HFF-Myc (cell line): ENCODE measurements at places on chromosomes 6 and 20.
A peak's percentile ranks its signal among the peaks of the same experiment; 100 is the strongest.

DNA sequence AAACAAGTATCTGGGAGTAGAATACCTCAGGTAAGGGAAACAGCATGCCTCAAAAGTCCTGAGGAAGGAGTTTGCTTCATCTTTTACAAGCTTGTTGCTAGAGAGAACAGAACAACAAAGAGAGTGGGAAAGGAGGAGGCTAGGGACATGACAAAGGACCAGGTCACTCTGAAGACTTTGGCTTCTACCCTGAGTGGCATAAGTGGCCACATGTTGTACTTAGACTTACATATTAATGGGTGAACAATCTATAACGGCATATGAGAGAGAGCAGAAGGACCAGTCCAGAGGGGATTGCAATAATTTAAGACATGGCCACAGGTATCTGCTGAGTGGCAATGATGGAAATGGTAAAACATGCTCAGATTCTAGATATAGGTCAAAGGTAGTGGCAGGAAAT is 668.3 kb upstream of the ADGRB3 start:
- DNase-seq = no peak

DNA sequence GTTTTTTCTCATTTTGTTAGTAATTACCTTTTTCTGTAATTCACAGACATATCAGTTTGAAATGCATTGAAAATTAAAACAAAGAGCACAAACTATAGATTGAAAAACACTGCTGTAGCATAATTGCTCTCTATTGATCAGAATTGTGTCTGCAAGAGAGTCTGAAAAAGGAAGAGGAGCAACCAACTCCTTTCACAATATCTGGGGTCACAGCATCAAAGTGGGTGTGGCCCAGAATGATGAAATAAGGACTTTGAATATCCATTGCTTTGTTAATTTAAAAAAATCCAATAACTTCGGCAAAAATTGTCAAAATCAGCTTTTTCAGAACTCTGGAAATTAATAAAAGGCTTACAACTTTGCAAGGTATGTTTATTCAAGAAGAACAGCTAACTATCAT is 99.2 kb downstream of the MYLK4 start:
- no peak for DNase-seq

GRCh38 chr20:9119776-9120175 is 50.9 kb downstream of the PLCB4 start:
- no peak for DNase-seq

DNA sequence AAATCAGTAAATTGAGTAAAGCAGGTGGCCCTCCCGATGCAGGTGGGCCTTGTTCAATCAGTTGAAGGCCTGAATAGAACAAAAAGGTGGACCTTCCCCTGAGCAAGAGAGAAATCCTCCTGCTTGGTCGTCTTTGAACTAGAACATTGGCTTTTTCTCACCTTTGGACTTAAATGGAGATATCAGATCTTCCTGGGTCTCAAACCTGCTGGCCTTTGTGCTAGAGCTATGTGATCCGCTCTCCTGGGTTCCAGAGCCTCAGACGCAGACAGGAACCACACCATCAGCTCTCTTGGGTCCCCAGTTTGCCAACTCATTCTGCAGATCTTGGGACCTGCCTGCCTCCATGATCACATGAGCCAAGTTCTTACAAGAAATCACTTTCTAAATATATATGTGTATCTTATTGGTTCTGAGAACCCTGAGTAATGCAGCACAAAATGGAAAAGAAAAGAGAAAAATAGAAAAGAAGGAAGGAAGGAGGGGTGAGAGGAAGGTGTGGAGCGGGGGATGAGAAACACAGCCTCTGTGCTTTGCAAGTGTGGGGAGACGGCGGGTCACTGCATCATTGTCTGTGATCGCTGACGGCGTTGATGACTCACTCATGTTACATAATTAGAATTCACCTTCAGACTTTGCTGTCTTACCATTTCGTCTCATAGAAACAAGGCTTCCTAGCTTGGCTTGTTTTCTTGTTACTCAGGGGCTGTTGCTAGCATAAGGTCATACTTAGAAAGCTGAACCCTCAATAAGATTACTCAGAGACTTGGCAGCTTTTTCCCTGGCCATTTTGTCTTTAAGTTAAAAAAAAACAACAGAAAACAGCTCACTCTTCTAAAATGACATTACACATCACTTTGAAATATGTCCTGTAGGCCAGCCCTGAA is 85.7 kb upstream of the NEDD9 start:
- peak; percentile 95 for DNase-seq

DNA sequence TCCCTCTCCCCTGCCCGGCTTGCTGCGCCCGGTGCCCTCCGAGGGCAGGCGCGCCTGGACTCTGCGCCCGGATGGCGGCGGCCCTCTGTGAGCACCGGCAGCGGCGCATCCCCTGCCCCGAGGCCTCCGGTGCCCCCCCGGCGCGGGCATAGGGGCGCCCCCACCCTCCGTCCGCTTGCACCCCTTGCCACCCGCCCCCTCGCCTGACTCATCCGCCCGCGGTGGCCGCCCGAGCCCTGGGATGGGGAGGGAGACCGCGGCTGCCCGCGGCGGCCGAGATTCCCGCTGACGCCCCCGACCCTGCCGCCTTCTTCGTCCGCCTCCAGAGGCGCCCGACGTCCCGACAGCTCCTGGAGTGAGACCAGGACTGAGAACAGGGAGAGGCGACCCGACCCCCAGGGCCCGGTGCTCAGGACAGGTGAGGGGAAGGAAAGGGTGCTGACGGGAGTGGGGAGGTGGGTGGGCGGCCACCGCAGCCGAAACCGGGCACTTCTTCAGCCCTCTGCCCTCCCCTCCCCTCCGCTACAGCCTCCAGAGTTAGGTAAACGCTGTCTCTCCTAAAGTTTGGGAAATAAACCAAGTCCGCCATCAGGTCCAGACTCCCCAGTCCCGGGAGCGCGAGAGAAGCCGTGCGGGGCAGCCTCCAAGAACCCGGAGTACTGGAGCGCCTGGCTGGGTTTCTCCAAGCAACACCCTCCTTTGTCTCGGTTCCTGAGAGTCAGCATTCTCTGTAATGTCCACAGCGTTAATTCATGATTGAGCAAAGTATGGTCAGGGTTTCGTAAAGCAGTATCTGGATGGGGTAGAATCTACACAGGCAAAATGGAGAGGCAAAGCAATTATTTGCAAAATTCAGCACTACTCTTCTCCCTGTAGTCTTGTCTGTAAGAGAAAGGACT is 539 bp downstream of the TMEM200A start:
- DNase-seq = no peak

GRCh38 chr20:25317351-25318075 is 69.6 kb downstream of the PYGB start:
- DNase-seq = no peak

GRCh38 chr6:79538106-79538971 is 1.1 kb upstream of the LCA5 start:
- no peak for DNase-seq

- no peak for DNase-seq
Observed at GRCh38 chr20:54137115-54137514, 36.7 kb downstream of the CYP24A1 start.
